Fibroblast of villous mesenchyme (primary cell): ENCODE measurements at places on chromosomes 16 and 17. TPM values are rescaled to one million over a fixed set of nuclear protein-coding genes. Genes with fewer than 3 reads are reported as not detected.

Gene GFAP
- total RNA-seq = 0.86 and 1.9 TPM in 2 replicates

DNA sequence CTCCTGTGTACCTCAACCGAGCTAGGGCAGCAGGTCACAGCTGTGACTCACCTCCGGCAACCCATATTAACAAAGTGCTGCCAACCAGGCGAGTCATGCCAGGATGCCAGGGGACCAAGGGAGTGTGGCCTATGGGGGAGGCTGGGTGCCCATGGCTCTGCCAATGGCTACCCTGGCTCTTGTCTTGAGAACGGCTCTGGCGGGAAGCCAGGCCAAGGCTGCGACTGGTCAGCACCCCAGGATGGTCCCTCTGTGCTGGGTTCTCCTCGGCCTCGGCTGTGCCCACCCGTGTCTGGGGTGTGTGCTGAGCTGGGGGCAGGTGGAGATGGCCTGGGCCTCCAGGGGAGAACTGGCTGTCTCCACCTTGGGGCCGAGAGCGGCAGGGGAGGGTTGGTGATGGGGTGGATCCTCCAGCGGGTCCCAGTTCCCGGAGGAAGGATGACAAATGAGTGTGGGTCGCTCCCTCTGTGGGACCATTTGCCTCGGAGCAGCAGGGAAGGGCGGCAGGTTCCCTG, 75.8 kb downstream of the MRC2 start:
- no peak for DNase-seq

- no peak for DNase-seq
Measured at GRCh38 chr16:54128629-54129234, 157.9 kb downstream of the IRX3 start.

DNA sequence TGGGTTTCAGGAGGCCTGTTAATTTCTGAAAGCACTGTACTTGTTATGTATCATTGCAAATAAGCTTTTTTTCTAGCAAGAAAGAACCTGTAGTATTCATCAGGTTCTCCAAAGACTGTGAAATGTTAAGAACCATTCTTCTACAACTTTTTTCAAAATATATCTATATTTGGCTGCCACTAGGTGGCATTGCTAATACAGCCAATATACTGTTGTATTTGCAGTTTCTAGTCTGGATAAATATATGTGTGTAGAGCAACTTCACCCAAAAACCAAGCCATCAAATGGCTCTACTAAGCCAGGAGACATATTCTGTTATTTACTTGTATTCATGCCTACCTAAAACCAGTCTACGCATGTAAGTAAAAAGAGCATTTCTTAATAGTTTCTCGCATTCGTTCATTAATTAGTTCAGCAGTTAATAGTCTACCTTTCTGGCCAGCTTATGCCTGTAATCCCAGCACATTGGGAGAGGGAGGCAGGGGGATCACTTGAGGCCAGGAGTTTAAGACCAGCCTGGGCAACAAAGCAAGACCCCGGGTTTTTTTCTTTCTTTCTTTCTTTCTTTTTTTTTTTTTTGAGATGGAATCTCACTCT, 39.5 kb downstream of the VMP1 start:
- DNase-seq = peak; percentile 76

GRCh38 chr16:65745-66144, 6.7 kb downstream of the RHBDF1 start:
- DNase-seq = peak; percentile 72

DNA sequence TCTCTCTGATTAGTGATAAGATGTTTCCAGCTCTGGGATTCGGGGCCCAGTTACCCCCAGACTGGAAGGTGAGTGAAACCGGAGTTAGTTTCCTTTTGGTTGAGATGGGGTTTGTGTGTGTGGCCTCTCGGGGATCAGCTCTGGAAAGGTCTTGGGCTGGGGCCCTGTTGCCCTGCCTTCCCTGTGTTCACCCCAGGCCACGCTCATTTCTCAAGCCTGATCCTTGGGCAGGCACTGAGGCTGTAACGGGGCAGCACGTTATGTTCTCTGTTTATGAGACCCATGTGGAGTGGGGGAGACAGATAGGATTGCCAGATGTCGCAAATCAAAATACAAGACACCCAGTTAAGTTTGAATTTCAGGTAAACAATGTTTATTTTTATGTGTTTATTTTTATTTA, 35.5 kb downstream of the CPNE2 start:
- no peak for DNase-seq

Gene PAGR1
- 20.3 and 20.7 TPM in 2 replicates for total RNA-seq

Gene ESRP2
- under 0.01 and 0.86 TPM in 2 replicates for total RNA-seq

DNA sequence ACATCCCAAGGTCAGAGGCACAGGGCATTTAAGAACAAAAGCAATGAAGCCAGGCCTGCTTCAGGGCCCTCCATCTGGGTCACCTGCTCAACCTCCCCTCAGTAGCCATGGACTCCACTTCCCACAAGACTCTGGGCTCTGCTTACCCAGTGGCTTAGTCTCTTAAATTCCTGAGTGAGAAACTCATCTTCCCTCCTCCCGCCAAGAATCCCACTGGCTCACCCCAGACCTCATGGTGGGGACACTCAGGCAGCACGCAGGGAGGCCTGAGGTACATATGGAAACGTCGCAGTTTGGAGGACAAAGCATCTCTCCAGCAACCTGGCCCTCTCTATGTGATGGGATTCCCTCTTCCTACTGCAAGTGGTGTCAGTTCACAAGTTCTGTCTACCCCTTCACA, 326.7 kb upstream of the CDH5 start:
- DNase-seq = no peak

- DNase-seq = no peak
Measured at GRCh38 chr16:31086629-31086906, 2.2 kb downstream of the PRSS53 start.

Gene HIC1
- 81.6 and 102 TPM in 2 replicates for total RNA-seq

DNA sequence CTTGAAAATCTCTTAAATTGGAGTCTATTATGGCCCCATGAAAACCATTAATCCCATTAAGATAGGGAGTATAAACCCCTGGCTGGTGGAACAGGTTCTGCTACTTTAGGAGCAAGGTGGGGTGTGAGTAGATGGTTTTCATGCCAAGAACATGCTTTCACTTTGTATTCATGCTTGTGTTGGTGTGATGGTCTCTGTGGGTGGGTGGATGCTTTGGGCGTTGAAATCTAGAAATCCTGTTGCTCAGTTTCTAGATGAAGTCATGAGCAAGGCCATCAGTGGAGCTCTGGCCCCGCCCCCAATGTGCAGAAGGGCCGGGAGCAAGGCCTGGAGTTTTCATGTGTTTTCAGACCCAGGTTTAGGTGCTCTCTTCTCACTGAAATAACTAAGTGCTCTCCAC, 20.1 kb downstream of the PLD6 start:
- DNase-seq = no peak

- DNase-seq = no peak
Measured at GRCh38 chr17:79813297-79814126, 16.6 kb upstream of the CBX8 start.

GRCh38 chr17:40598619-40599467, 33.6 kb upstream of the CCR7 start:
- peak; percentile 84 for DNase-seq

- DNase-seq = no peak
Measured at GRCh38 chr17:67399676-67400075, 22.6 kb downstream of the PITPNC1 start.

- DNase-seq = peak; percentile 50
Measured at GRCh38 chr16:8660841-8661301, 13.5 kb upstream of the ABAT start.

- no peak for DNase-seq
Measured at GRCh38 chr16:83059237-83059636, 432.5 kb downstream of the CDH13 start.

- DNase-seq = peak; percentile 63
Measured at GRCh38 chr16:86199182-86199581, 300.2 kb downstream of the IRF8 start.

Gene SPOP
- total RNA-seq = 43.5 and 59.2 TPM in 2 replicates

Gene CA7
- not detected in 2 replicates for total RNA-seq

DNA sequence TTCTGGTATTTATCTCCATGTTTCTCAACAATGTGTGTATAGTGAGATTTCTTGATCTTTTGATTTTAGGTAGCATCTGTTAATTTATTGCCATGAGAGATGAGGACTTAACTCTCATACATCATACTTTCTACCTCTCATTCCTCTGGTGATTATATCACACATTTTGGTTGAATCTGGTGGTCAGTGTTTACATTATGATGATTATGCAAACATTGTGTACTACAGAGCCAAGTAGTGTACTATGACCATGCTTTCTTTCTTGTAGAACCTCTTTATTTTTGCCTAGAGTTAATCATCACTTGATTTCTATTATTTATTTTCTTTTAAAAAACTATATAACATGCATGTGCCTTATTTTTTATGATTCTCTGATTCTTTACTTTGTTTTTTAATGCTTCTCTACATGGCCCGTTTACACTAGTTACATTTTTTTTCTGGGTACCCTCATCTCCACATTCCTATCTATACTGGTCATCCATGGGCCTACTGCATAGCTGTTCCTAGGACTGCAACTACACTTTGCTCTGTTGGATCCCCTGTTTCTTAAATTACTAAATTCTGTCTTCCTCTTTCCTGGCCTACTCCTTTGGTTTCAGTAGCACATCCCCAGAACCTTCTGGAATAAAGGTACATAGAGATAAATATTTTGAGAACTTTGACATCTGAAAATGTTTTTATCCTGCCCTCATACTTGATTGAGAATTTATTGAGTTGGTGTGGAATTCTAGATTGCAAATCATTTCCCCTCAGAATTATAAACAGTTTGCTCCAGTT, 63.0 kb upstream of the LRRC37A3 start:
- no peak for DNase-seq

GRCh38 chr16:82651921-82652601, 25.3 kb downstream of the CDH13 start:
- DNase-seq = peak; percentile 57

Gene ZPBP2
- total RNA-seq = not detected in 2 replicates

DNA sequence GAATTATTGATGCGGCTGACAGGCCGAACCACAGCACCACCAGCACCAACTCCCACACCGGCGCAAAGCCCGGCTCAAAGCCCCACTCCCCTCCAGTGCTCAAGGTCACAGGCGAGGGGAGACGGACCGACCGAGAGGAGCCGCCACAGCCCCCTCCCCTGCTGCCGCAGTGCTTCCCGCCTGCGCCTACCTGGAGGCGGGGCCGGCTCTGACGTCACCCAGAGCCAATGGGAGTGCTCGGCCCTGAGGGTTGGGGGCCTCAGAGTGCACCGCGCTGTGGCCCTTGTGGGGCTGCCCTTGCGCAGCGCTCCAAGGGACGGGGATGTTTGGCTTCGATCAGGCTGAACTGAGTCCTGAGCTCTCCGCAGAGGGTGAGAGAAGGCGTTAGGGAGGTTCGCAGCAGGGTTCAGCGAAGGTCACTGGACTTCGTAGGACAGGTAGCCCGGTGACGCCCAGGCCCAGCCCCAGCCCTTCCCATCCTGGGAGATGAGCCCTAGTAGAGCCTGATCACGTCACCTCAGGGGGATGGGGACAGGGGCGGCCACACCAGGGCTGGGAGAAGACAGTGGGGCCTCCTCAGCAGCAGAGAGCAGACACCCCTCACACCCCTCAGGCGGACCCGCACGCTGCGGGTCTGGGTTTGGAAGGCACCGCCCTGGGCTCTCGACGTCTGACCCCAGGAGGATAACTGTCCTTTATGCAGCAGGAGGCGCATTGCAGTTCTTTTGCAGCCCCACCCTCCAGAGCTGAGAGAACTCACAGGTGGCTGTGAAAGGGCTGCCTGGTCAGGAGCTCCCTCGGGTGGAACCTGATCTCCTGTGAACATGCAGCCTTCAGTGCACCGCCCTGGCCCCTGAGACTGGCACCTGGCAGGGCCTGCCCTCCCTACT, 1.5 kb downstream of the NDRG4 start:
- no peak for DNase-seq

DNA sequence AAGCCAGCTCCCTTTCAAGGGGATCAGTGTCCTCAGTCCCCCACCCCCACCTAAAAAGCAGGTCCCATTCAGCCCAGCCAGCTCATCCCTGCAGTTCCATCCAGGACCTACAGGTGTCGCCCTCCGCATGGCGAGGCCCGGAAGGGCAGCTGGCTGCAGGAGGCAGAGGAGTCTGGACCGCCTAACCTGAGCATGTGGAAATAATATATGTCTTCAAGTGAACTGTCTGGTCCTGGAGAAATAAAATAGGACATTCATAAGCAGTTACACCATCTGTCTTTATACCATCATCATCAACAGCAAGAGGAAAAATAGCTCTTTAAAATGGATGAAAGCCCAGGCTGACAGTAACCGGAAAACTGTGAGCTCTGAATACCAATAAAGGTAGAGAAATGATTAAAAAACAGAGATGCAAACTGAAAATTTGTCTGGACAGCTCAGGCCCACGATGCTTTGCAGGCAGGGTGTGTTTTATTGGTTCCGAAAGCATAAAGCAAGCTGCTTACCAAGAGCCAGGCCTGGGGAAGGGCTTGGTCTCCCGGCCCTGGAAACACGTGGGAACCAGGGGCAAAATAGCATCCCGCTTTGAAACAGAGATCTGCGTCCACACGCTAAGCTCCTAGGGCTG, 215.2 kb downstream of the ZFHX3 start:
- peak; percentile 76 for DNase-seq

DNA sequence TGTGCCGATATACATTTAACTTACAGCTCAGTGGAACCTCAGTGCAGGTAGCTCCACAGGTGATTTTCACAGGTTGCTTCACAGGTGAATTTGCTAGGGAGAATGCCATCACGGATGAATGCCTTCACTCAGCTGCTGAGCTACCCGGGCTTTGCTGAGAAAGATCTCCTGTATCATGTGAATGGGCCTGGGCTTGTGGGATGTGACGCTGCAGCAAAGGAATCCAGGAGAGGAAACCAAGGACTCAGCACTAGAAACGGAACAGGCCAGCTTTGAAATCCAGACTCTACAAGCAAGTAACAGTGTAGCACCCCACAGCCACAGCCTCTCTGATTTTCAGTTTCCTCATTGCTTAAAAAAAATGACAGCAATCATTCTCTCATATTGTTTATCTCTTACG, 271.4 kb upstream of the MAF start:
- DNase-seq = no peak

DNA sequence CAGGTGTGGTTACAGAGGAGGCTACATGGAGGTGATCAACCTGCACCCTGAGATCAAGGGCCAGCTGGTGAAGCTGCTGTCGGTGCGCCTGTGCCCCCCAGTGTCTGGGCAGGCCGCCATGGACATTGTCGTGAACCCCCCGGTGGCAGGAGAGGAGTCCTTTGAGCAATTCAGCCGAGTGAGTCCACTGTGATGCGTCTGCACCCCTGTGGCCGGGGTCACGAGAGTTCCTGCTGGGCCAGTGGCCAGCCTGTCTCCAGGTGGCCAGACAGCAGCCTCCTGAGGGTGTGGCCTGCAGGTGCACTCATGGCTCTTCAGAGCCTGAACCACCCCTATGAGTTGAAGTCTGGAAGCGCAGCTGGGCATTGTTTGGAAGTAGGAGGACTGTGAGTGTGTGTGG, 38.1 kb downstream of the GPT2 start:
- DNase-seq = no peak

GRCh38 chr16:46843898-46844642, 13.1 kb upstream of the C16orf87 start:
- no peak for DNase-seq
